ENCODE measurements at places on chromosomes 4 and X.

GRCh38 chrX:56804867-56805266, 75.8 kb downstream of the NBDY start:
- DNase-seq, result no peak

GRCh38 chr4:31807036-31807435, 1086.9 kb downstream of the PCDH7 start:
- DNase-seq, result no peak

DNA sequence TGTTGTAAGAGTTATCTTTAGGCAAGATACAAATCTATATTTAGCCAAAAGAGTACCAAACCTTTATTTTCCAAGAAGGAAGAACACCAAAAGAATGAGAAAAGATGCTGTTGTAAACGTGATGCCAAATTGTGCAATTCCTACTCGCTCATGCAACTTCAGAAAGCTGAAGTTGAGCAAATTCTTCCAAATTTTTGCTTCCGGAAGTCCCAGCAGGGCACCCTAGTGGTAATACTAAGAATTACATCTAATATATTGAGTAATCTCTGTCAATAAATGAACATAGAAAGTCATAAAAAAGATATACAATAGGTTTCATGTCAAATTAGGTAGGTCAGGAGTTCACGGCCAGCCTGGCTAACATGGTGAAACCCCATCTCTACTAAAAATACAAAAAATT, 36.0 kb upstream of the SMARCAD1 start:
- no peak for DNase-seq

DNA sequence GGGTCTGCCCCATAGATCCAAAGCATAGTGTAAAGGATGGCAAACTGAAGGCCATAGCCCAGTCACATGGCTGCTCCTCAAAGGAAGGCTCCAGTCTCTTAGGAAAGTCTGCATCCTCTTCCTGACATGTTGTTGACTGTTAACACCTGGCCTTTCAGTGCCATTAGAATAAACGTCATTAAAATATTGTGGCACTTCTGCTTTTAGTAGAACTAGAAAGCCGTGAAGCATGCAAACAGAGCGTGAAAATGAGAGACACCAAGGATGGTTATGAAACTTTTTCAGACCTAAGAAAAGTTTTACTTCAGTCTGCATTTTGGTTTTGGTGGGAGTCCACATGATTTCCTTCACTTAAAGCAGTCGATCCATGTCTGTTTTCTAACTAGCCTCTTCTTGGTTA, 41.1 kb upstream of the AFF2 start:
- no peak for DNase-seq

GRCh38 chr4:533318-534100, 34.5 kb downstream of the PIGG start:
- no peak for DNase-seq

Data from CD4-positive, alpha-beta T cell treated with Interleukin-10 for 1 hour (primary cell).